ENCODE measurements at places on chromosomes 3 and 15.

- DNase-seq = no peak
Measured at GRCh38 chr15:22939051-22939450, 41.1 kb downstream of the CYFIP1 start.

DNA sequence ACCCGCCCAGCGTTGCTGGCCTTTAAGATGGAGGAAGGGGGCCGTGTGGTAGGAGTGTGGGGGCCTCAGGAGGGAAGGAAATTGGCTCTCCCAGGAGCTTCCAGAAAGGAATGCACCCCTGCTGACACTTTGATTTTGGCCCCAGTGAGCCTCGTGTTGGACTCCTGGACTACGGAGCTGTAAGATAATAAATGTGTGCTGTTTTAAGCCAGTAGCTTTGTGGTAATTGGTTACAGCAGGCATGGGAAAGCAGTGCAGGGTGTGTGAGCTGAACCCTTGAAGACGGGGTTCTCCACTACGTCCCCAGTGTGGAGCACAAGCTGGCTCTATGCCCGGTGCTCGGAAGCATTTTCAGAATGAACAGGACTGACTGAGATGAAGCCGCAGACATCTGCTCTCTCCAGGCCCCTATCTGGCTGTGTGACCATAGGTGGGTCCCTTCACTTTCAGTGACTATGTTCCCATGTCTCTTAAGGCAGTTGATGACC is 22.9 kb upstream of the CGNL1 start:
- no peak for DNase-seq

- no peak for DNase-seq
Measured at GRCh38 chr3:14404631-14405359, 2.4 kb downstream of the SLC6A6 start.

DNA sequence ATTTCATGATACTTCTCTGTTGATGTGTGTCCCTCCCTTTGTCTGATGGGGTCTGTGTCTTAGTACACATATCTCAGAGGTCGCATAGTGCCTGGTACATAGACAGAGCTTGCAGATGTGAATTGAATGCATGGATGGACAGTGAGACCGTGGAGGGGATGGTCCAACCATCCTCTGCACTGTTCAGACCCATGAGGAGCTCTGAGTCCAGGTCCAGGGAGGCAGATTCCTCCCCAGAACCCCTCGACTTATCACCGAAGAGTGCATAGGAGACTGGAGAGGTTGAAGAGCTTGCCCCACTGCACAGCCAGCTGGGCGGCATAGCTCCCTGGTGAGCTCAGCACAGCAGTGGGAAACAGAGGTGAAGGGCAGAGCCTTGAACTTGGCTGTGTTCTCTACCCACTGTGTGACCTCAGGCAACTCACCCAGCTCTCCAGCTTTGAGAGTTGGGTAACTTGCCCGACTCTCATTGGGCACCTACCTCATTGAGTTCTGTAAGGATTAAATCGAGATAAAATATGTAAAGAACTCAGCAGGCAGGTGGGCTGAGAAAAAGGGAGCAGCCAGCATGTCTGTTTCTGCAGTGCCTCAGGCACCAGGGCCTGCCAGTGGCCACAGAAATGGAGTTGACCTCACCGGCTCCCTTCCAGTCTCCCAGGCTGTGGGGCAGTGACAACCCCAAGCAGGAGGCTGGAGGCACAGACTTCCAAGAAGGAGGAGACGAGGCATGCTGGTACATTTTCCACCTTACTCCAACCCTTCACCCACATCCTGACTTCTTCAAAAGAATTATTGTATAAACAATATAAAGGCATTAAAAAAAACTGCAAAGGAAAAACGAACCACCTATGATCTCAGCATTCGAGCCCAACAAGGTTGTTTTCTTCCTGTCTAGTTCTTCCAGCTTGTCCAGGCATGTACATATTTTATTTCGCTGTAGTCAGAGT is 54.1 kb upstream of the TFRC start:
- DNase-seq = no peak

- DNase-seq = no peak
Measured at GRCh38 chr15:99143242-99143641, 38.4 kb downstream of the SYNM start.

GRCh38 chr3:9026320-9027045 is 63.2 kb upstream of the RAD18 start:
- DNase-seq = no peak

- DNase-seq = no peak
Measured at GRCh38 chr3:33915796-33916546, 117.5 kb downstream of the PDCD6IP start.

- no peak for DNase-seq
Measured at GRCh38 chr3:105214590-105214989, 152.1 kb upstream of the ALCAM start.

GRCh38 chr3:171676601-171677175 is 133.6 kb downstream of the PLD1 start:
- DNase-seq = no peak

DNA sequence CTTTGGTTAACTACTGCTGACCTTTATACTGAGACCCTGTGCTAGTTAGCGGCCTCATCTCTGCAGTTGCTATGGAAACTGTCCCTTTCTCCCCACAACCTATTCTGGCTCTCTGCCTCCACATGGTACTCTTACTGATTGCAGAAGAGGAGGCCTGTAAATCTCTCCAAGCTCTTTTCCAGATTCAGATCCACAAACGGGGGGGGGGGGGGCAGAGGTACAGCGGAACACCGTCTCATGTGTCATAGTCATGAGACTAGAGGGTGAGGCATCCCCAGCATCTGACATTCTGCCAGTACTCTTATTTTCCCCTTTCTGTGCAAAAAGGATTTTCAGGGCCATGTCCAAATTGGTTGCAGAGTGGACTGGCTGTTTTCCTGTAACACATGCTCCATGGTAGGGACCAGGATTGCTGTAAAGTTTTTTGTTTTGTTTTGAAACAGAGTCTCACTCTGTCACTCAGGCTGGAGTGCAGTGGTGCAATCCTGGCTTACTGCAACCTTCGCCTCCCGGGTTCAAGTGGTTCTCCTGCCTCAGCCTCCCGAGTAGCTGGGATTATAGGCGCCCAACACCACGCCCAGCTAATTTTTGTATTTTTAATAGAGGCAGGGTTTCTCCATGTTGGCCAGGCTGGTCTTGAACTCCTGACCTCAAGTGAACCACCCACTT is 8.3 kb upstream of the MAP1A start:
- no peak for DNase-seq

GRCh38 chr15:62791694-62792093 is 250.9 kb upstream of the TPM1 start:
- no peak for DNase-seq

- DNase-seq = no peak
Measured at GRCh38 chr15:94252906-94253491, 21.6 kb downstream of the MCTP2 start.

DNA sequence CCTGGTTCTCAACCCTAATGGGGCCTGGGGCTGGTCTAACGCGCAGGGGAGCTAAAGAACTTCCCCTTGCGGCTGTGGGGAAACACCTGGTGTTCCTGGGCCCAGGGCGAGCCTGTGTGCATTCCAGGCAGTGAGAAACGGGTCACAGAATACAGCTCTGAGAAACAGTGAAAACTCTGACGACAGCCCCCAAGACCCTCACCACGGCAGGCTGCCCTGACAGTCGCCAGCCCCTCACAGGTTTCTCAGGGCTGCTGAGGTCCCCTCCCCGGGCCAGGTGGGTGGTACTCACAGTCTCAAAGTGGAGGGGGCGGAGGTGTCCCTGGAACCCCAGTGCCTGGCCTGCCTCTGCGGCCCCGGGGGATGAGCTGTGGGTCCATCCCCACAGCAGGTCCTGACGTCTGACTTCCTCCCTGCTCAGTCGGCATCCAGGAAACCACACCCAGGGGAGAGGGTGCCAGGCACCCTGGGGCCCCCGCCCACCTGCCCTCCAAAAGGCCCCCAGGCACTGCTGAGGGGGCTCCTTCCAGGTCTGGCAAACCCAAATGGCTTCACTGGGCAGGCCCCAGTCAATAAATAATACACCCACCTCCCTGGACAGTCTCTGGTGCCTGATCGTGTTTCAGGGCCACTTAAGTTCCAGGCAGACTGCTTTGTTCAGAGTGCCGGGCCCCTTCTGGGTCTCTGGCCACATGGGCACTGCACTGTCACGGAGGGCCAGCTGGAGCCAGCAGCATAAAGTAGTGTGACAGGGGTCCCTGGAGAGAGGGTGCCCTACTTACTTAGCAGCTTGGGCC is 57.7 kb downstream of the IQSEC1 start:
- no peak for DNase-seq

DNA sequence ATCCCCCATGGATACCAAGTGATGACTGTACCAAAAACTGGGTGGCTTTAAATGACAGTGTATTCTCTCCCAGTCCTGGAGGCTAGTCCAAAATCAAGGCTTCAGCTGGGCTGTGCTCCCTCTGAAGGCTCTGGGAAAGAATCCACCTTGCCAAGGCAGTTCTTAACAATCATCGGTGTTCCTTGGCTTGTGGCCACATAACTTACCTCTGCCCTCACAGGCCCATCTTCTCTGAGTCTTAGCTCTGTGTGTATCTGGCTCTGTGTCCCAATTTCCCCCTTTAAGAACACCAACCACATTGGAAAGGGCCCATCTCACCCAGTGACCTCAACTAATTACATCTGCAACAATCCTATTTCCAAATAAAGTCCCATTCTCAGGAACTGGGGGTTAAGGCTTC is 503.0 kb upstream of the PROK2 start:
- DNase-seq = no peak

DNA sequence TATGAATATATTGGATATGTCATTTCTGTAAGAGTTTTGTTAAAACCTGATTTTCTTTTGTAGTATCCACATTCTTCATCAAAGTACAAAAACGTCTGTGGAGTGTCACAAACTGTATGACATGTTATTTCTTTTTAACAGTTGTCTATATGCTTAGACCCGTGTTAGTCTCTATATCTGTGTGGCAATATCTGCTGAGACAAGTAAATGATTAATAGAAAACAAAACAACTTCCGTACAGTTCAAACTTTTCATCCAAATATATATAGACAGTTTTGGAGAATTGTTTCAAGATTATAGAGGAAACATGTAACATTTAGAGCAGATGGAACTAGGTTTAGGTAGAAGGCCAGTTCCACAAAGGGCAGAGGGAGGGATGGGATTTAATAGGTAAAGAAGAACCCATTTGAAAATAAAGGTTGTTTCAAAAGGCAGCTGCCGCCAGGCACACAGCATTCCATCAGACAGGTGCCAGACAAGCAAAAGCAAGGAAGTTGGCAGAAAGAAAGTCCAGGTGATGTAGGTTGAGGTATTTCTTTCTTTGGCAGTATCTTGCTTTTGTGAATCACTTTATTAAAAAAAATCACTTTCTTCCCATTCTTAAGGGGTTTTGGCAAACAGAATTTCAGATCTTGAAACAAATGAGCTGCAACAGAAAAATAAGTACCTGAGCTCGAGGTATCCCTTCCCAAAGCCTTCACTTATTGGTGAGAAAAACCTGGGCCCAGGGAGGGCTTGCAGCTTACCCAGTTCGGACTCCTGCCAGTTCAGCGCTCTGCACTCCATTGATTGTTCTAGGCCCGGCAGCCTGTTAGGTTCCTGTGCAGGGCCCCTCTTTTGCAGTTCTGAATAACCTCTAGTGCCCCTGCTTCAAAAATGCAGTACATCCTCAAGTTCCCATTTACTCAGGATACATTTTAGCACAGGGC is 49.0 kb downstream of the LRRN1 start:
- no peak for DNase-seq

DNA sequence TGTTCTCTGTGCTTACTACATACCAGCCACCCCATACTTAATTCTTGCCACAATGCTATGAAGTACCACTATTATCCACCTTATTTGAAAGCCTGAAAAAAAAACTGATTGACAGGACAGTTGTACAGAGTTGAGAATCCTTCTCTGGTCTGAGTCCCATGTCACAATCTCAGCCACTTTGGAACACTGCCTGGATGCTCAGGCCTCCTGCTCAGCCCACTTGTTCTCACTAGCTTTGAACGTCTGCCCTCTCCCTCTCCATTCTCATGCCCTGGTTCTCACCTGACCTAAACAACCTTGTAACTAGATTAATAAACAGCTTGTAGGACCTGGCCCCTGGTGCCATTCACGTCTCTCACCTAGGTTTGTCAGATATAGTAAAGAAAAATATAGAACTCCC is 53.9 kb downstream of the TRIM69 start:
- no peak for DNase-seq

GRCh38 chr15:55909036-55909811 is 84.2 kb downstream of the NEDD4 start:
- no peak for DNase-seq

GRCh38 chr3:172096881-172097420 is 57.6 kb downstream of the FNDC3B start:
- DNase-seq = no peak

- peak; percentile 36 for DNase-seq
Measured at GRCh38 chr3:53161450-53161819, 426 bp downstream of the PRKCD start.

DNA sequence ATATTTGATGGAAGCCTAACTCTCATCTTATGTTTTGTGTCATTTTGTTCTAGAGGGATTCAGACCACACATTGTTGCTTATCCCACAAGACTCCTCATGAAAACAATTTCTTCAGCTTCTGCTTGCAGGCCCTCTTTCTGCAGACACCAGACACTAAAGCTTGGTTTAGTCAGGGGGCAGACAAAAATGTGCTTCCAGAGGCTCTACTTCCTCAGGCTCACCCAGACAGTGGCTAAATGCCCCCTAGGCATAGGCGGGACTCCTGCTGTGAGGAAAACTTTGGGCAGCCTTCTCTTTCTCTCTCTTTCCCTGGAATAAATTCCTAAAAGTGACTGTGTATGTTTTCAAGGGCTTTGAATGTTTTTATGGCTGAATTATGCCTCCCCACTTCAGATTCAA is 435.4 kb upstream of the ATP11B start:
- DNase-seq = no peak

DNA sequence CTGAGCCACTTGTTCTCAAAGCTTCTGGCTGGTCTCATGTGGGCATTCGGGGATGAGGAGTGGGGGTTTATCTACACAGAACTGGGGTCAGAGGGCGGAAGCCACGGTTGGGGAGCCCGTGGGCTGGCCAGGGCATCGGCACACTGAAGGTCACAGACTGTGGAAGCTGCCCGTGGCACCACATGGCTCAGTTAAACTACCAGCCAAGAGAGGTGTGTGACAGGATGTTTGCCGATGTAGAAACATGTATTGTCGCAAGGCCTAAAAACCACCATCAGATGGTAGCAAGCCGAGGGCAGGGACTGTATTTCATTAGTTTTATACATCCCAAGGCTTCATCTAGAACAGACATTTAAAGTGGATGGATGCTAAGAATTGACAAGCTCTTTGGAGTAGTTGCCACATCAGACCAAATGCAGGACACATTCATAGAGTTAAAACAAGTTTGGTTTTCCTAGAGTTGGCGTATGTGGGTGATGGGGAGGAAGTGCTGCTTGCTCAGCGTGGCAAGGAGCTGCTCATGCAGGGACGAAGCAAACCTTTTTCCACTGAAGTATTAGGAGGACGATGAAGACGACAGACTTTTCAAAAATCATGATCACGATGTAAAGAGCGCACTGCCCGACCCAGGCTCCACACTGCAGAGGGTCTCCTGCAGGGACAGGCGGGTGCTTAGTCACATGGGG is 9.6 kb upstream of the MUSTN1 start:
- DNase-seq = no peak
